ENCODE measurements at places on chromosomes 2 and 18.

GRCh38 chr2:118814368-118814767 is 33.1 kb downstream of the EN1 start:
- DNase-seq, result no peak

GRCh38 chr2:181241797-181242196 is 215.4 kb upstream of the ITGA4 start:
- no peak for DNase-seq

- DNase-seq, result no peak
These were observed 252.2 kb downstream of the HDAC4 start for GRCh38 chr2:239148495-239149200.

DNA sequence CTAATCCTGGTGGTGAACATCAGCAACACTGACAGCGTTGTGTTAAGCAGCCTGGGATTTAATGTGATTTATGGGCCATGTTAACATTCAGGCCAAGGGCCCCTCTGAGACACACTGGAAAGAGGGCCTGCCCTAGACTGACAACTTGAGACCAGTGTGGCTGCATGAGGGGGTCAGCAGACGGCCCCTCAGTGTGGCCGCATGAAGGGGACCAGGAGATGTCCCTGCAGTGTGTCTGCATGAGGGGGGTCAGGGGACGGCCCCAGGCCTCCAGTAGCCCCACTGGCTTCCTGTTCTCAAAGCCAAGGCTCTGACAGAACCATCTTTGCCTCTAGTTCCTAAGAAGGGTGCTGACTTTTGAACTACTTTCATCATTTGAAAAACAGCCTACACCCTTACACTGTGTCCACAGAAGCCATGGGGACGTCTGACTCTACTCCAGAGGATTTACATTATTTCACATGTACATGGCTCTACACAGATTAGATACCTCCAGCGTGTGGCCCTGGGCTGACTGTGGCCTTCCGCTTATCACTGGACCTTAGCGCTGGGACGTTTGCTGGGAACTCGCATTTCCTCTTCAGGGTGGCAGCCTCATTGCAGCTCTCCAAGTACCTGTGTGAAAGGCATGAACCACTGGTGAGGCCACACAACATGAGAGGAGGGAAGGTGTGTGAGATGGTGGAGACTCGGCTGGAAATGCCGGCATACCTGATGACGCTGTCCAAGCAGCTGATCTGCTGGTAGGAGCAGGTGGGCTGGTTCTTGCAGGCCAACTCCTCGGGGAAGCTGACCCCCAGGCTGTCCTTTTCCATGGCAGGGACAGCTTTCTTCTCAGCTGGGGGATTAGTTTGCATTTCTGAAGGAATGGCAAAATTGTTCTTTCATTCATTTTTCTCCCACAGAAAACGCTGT is 18.2 kb upstream of the HES6 start:
- no peak for DNase-seq

GRCh38 chr2:134301099-134301927 is 47.4 kb downstream of the MGAT5 start:
- no peak for DNase-seq

- DNase-seq, result no peak
These were observed 408.5 kb downstream of the FBXO15 start for GRCh38 chr18:73739098-73739497.

- DNase-seq, result no peak
These were observed 269.2 kb downstream of the NYAP2 start for GRCh38 chr2:225668606-225669266.

DNA sequence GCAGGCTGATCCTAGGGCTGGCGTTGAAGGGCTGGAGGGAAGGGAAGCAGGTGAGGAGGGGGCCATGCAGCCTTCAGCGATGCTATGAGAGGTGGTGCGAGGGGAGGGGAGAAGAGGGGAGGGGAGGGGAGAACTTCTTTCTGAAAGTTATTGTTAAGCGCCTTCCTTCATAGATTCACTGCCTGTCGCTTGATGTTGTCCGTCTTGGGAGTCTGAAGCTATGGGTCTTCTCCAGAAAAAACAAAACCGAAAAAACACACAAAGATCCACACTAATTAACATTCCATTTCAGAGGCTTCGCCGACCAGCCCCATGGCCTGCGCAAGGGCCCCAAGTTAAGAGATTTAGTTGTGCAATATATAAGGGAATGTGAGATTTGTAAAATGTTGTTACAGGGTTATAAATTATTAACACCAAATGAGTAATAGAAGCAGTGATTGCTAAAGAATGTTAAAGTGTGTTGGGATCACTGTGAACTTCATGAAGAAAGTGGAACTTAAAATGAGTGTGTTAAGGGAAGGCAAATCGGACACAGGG is 758 bp downstream of the CFAP221 start:
- DNase-seq, result no peak

GRCh38 chr2:101900375-101900774 is 91.4 kb upstream of the IL1R2 start:
- DNase-seq, result no peak

- DNase-seq, result no peak
These were observed 107.8 kb downstream of the NBEAL1 start for GRCh38 chr2:203122317-203122986.

GRCh38 chr2:181829230-181829629 is 62.3 kb upstream of the ITPRID2 start:
- no peak for DNase-seq

DNA sequence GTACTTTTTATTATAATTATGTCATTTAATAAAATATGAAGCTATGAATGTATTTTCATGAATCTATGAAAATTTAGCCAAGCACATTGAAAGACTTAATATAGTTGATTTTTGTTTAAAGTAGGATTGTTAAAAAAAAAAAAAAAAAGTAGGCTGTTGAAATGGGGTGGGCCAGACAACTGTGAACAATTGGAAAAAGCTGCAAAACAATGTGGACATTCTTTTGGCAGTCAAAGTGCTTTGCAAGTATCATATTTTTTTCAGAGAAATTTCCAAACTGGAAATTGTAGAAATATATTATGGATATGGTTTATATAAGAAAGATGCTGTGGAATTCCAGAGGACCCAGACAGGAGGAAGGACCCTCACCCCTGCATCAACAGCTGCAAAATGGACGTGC is 82.1 kb downstream of the ETAA1 start:
- no peak for DNase-seq
